ENCODE measurements at places on chromosomes 6 and 20.

- DNase-seq, result no peak
Observed at GRCh38 chr20:48790473-48791003, 37.3 kb downstream of the PREX1 start.

DNA sequence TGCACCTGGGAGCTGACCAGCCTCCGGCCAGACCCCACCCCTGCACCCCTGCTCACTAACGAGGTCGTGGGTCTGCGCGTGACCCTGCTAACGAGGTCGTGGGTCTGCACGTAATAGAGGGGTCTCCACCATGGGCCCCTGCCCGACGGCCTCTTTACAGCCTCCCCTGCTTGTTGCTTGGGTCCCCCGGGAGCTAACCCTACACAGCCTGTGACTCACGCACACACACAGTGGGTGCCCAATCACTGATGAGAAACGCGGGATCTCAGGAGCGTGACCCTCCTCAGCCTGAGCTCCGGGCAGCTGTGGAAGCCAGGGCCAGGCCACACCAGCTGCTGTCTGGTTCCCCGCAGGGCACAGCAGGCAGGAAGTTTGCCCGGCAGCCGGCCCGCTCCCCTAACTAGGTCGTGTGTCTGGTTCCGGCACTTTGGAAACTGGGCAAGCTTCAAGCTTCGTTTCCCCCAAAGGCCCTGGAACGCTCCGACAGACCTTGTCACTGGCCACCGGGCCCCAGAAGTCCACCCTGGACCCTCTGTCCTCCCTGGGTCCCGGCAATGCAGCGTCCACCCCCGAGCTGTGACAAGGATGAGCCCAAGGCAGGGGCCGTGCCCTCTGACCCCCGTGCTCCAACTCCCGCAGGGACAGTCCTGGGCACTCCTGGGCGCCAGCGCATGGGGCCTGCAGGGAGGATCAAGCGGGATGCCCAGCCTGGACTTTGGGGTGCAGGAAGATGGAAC, 767 bp downstream of the PTK6 start:
- no peak for DNase-seq

GRCh38 chr6:137873273-137873762, 6.3 kb downstream of the TNFAIP3 start:
- no peak for DNase-seq

DNA sequence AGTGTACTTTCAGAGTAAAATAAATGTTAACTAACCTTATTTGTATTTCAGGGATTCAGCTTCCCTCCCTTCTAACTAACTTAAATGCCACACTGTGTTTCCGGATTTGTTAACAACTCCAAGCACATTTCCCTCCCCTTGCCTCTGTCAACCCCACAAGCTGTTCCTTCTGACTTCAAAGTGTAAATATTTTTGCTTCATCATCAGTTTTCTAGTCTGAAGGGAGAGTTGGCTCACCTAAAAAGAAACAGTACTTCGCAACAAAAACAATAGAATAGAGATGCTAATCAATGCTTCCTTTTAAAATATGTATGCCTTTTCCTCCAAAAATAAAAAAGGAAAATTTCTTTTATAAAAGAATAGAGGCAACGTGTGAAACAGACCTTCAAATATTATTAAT, 132.6 kb downstream of the THEMIS start:
- DNase-seq, result no peak

- no peak for DNase-seq
Observed at GRCh38 chr6:117568831-117569410, 33.4 kb downstream of the GOPC start.

GRCh38 chr20:37723668-37724067, 29.8 kb downstream of the CTNNBL1 start:
- DNase-seq, result no peak

DNA sequence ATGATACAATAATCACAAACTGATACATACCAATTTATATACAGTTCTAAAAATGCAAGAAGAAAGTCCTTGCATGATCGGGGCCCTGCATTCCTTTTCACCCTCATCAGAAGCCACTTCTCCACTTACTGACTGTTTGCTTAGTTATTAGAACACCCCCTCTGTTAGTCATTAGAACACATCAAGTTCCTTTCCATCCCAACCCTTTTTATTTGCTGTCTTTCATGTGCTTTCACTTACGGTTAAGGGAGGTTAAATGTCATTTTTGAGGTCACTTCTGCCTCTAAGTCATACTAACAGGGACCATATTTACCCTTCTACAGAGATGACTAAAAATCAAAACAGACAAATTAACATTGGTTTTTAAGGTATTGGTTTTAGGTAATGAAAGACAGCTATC, 149.1 kb downstream of the LMBRD1 start:
- no peak for DNase-seq

GRCh38 chr6:6969761-6970223, 138.0 kb upstream of the RREB1 start:
- no peak for DNase-seq

Measured in amniotic stem cell (primary cell).